ENCODE measurements at places on chromosomes 13 and 19. TPM values are rescaled to one million over a fixed set of nuclear protein-coding genes. Genes with fewer than 3 reads are reported as not detected.

The NKPD1 gene
- not detected for total RNA-seq

DNA sequence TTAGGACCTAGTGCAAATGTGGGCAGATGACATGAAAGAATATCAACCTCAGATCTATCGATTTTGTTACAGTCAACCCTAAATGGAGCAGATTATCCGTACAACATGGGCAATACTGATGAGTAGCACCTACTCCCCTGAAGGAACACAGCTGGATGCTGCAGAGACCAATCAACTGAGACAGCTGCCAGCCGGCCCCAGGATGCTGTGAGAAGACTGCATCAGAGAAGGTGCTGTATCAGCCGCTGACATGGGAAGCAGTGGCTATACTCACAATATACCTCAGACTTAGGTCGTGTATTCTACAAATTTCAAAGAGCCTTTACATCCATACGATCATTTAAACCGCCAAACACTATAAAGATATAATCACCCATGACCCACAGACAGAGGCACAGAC is 95.9 kb upstream of the FNDC3A start:
- DNase-seq: no peak
- H3K27ac ChIP-seq: no peak overlapping the region
- no peaks in the 10 kb centered on the region for H3K36me3 ChIP-seq
- no peak overlapping the region for H3K4me3 ChIP-seq
- no peaks in the 10 kb centered on the region for H3K4me1 ChIP-seq

The AZU1 gene
- total RNA-seq: 0.75 TPM

DNA sequence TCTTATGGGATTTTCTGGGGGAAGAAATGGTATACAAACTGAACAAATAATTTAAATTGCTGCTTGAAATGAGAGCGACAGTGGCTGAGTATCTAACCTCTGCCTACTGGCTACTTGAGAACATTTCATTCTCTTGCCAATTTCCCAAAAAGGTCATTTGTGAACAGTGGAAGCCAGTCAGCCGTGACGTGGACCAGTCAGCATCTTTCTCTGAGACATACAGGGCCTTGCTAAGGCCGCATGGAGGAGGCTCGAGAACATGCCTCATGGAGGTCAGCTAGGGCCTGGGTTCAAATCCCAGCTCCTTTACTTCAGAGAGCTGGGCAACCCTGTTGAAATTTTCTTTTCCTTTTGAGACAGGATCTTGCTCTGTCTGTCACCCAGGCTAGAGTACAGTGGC is 20.3 kb downstream of the ZC3H4 start:
- peaks cover 56% of the 10 kb centered on the region for H3K36me3 ChIP-seq
- no peak for DNase-seq
- no peaks in the 10 kb centered on the region for H3K27me3 ChIP-seq
- H3K4me3 ChIP-seq: no peak overlapping the region
- peaks cover 44% of the 10 kb centered on the region for H3K4me1 ChIP-seq

The NKG7 gene
- total RNA-seq: 25.1 TPM

The UBE2L5 gene
- total RNA-seq: not detected

DNA sequence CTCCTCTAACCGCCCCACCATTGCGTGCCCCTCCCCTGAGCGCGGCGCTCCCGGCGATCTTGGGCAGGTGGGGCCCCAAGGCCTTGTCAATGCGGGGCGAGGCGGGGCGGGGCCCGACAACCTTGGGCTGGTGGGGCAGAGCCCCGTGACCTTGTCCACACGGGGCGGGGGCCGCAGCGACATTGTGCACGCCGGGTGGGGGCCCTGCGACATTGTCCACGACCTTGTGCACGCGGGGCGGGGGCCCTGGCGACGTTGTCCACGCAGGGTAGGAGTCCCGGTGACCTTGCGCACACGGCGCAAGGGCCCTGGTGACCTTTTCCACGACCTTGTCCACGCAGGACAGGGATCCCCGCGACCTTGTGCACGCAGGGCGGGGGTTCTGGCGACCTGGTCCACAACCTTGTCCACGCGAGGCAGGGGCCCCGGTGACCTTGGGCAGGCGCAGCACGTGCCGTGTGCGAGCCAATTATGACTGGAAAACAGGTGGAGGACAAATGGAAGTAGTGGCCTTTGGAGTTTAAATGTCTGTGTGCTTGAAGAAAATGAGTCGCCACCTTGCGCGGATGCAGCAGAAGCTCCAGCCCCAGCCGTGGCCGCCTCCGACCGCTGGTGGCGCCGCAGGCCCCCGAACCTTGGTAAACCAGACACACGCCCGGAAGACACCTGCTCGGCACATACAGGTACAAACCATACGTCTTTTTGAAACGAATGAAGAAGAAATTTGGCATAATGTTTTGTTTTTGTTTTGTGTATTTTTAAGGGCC is 62.6 kb downstream of the LATS2 start:
- peaks cover 18% of the 10 kb centered on the region for H3K36me3 ChIP-seq
- DNase-seq: no peak
- H3K4me3 ChIP-seq: no peak overlapping the region
- peaks cover 5% of the 10 kb centered on the region for H3K4me1 ChIP-seq

The CYP4F11 gene
- 3.5 TPM for total RNA-seq

The RASIP1 gene
- 54.5 TPM for total RNA-seq

GRCh38 chr13:113604186-113604585 is 19.6 kb downstream of the TFDP1 start:
- H3K36me3 ChIP-seq: no peaks in the 10 kb centered on the region
- DNase-seq: no peak
- no peak overlapping the region for H3K4me3 ChIP-seq
- H3K4me1 ChIP-seq: no peaks in the 10 kb centered on the region
- H3K27me3 ChIP-seq: no peaks in the 10 kb centered on the region

GRCh38 chr19:45177817-45178261 is at the start of gene TRAPPC6A:
TSS of gene TRAPPC6A (minus strand) at chr19:45178237. CDS start at chr19:45178218, 19 bp downstream.
- peaks cover 12% of the 10 kb centered on the region for H3K36me3 ChIP-seq
- peak within 1 kb of the TSS; percentile 88 for H3K27ac ChIP-seq
- H3K27me3 ChIP-seq: no peaks in the 10 kb centered on the region

DNA sequence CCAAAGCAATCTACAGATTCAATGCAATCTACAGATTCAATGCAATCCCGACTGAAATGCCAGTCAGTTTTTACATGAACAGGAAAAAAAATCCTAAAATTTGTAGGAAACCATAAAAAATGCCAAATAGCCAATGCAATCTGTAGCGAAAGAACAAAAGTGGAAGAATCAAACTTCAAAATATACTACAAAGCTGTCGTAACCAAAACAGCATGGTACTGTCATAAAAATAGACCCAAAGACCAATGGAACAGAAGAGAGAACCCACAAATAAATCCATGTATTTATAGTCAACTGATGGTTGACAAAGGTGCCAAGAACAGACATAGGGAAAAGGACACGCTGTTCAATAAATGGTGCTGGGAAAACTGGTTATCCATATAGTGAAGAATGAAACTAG is 17.7 kb downstream of the ZNF829 start:
- H3K36me3 ChIP-seq: peaks cover 29% of the 10 kb centered on the region
- no peak for DNase-seq
- H3K27me3 ChIP-seq: no peaks in the 10 kb centered on the region
- no peaks in the 10 kb centered on the region for H3K4me1 ChIP-seq
- no peak overlapping the region for H3K4me3 ChIP-seq

- no peak for DNase-seq
These were observed 358.5 kb upstream of the PCDH9 start for GRCh38 chr13:67588607-67589006.

- peak overlapping the region; percentile 31 for H3K27ac ChIP-seq
- no peak overlapping the region for H3K4me3 ChIP-seq
- H3K4me1 ChIP-seq: peaks cover 32% of the 10 kb centered on the region
These were observed 44.3 kb downstream of the BBC3 start for GRCh38 chr19:47186446-47187334.

The DENND1C gene
- total RNA-seq: 8.7 TPM

- peaks cover 5% of the 10 kb centered on the region for H3K4me1 ChIP-seq
- H3K4me3 ChIP-seq: no peak overlapping the region
- no peaks in the 10 kb centered on the region for H3K36me3 ChIP-seq
- no peak overlapping the region for H3K27ac ChIP-seq
- DNase-seq: no peak
These were observed 103.9 kb upstream of the SOX21 start for GRCh38 chr13:94816256-94816655.

DNA sequence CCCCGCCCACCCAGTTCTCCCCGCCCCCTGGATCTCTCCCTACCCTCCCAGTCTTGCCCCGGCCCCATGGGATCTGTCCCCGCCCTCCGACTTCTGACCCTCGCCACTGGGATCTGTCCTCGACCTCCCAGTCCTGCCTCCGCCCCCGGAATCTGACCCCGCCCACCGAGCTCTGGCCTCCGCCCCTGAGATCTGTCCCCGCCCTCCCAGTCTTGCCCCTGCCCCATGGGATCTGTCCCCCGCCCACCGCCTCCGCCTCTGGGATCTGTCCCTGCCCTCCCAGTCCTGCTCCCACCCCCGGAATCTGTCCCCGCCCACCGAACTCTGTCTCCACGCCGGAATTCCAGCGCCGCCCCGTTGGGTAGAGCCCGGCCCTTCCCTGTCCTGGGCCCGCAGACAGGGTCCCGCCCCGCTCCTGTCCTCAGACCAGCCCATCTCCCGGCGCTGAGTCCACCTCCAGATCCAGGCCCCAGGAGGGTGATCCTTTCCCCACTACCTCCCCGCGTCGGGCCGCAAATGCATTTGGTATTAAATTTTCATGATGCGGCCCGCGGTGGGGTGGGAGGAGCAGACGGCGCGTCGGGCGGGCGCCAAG is 1.5 kb upstream of the SLC17A7 start:
- peak overlapping the region; percentile 86 for H3K4me3 ChIP-seq
- peak; percentile 97 for DNase-seq
- peaks cover 4% of the 10 kb centered on the region for H3K4me1 ChIP-seq
- H3K36me3 ChIP-seq: peaks cover 9% of the 10 kb centered on the region
- peaks cover 39% of the 10 kb centered on the region for H3K27me3 ChIP-seq

The SHISA7 gene
- total RNA-seq: not detected

GRCh38 chr13:105035092-105035491 is 1500.4 kb downstream of the EFNB2 start:
- H3K27me3 ChIP-seq: no peaks in the 10 kb centered on the region
- no peak for DNase-seq
- H3K4me1 ChIP-seq: no peaks in the 10 kb centered on the region
- no peak overlapping the region for H3K4me3 ChIP-seq
- no peak overlapping the region for H3K27ac ChIP-seq

GRCh38 chr19:31261019-31261602 is 88.1 kb downstream of the TSHZ3 start:
- no peaks in the 10 kb centered on the region for H3K36me3 ChIP-seq
- no peak for DNase-seq
- H3K27me3 ChIP-seq: no peaks in the 10 kb centered on the region
- no peak overlapping the region for H3K27ac ChIP-seq
- no peak overlapping the region for H3K4me3 ChIP-seq
- H3K4me1 ChIP-seq: peaks cover 7% of the 10 kb centered on the region

DNA sequence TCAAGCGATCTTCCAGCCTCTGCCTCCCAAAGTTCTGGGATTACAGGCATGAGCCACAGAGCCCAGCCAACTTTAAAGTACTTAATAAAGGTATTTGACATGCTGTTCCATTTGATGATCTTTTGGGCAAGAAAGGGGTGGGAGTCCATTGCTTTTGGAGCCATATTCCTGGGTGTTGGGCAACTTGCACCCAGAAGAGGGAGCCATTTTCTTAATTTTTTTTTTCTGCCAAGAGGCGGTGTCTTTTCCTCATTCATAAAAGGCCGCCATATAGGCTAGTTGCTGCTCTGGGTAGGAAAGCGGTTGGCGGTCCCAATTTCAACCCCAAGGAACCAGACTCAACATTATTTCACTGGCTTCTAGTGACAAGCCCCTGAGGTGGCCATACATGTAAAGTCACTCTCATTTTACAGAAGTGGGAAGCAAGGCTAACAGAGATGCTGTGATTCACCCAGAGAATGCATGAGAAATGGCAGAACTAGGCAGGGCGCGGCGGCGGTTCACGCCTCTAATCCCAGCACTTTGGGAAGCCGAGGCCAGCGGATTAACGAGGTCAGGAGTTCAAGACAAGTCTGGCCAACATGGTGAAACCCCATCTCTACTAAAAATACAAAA is 139.6 kb downstream of the CACNA1A start:
- H3K27me3 ChIP-seq: peaks cover 10% of the 10 kb centered on the region
- H3K4me1 ChIP-seq: no peaks in the 10 kb centered on the region

GRCh38 chr19:34325181-34325580 is 39.8 kb upstream of the GPI start:
- no peak overlapping the region for H3K4me3 ChIP-seq
- no peaks in the 10 kb centered on the region for H3K4me1 ChIP-seq
- DNase-seq: no peak
- H3K27ac ChIP-seq: no peak overlapping the region
- no peaks in the 10 kb centered on the region for H3K27me3 ChIP-seq

- no peak overlapping the region for H3K27ac ChIP-seq
- H3K36me3 ChIP-seq: peaks cover 78% of the 10 kb centered on the region
- H3K4me3 ChIP-seq: no peak overlapping the region
- DNase-seq: no peak
These were observed 5.0 kb downstream of the RPL36 start for GRCh38 chr19:5694956-5695648.

- H3K36me3 ChIP-seq: no peaks in the 10 kb centered on the region
- no peaks in the 10 kb centered on the region for H3K27me3 ChIP-seq
- H3K4me3 ChIP-seq: no peak overlapping the region
- H3K4me1 ChIP-seq: no peaks in the 10 kb centered on the region
These were observed 14.5 kb upstream of the MPHOSPH8 start for GRCh38 chr13:19618977-19619376.

The CNN1 gene
- 27.3 TPM for total RNA-seq

The CLEC11A gene
- 13.3 TPM for total RNA-seq

DNA sequence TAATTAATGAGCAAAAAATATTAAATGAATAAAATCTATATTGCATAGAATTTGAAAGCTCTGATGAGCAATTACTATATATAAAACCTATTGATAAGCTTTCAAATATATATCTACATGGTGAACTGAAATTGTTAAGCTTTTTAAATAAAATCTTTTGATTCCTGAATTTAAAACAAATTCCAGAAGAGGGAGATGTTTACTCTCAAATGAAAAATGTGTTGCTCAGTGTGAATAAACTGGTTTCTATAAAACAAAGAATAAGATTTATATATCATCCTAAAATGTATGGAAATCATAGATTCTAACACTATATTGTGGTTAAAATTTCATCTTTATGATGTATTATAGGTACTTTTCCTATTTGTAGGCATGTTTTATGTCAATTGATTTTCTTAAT is 171.5 kb upstream of the SLITRK6 start:
- no peak overlapping the region for H3K4me3 ChIP-seq
- no peaks in the 10 kb centered on the region for H3K36me3 ChIP-seq
- H3K27me3 ChIP-seq: no peaks in the 10 kb centered on the region
- no peak overlapping the region for H3K27ac ChIP-seq
- H3K4me1 ChIP-seq: no peaks in the 10 kb centered on the region

- H3K27me3 ChIP-seq: peaks cover 74% of the 10 kb centered on the region
- H3K27ac ChIP-seq: no peak overlapping the region
- no peak for DNase-seq
- H3K4me3 ChIP-seq: no peak overlapping the region
These were observed 27.4 kb downstream of the EFNA2 start for GRCh38 chr19:1312767-1313694.

The ZNF536 gene
- total RNA-seq: 0.09 TPM
